ENCODE measurements at places on chromosomes 16 and 17.

DNA sequence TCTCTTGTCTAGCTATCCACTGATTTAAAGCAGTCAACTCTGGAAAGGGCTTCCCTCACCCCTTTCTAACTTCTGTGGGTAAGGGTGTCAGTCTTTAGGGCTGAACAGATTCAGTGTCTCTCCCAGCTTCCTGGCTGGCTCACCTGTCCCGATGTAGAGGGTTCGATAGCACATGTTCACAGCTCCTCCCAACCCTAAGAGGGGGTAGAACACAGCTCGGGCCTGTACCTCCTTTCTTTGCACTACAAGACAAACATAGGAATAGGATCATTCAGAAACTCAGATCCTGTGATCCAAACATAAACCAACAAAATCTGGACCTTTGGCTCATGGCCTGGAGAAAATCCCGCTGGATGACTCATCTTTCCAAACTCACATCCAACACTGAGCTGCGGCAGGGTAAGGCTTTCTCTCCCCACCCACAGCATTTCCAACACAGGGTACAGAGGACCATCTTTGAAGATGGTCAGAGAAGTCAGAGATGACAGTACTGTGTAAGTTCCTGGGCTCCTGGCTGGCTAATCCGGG lies 5.8 kb upstream of the DHRS13 start:
- no peak for DNase-seq

DNA sequence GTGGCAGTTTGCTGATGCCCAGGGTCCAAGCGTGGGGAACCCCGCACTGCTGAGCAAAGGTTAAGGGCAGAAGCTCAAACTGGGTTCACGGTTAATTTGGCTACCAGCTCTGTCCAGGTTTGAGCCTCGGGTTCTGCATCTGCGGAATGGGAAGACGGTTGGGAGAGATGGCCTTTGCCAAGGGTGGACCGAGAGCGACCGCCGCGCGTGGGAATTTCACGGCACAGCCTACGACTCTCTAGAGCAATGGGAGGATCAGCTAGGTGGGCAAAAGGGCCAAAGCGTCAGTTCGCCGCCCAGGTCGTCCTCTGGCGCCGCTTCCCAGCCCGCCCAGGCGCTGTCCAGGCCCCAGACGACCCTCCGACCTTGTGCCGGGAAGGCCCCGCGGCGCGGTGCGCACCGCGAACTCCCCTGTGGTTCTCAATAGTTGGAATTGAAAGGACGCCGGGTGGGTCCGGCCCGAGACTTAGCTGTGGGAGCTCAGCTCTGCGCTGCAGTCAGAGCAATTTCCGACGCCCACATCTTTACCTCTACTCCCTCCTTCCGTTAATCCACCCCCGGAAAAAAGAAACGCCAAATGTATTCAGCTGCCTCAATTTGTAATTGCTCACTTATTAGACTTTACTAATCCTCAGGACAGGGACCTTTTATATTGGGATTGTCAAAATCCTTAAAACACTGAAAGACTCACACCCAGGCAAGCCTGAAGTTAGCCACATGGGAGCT lies 2.5 kb upstream of the HS3ST3B1 start:
- DNase-seq = no peak

GRCh38 chr17:48550502-48551213 lies 5.7 kb upstream of the HOXB2 start:
- DNase-seq = no peak

DNA sequence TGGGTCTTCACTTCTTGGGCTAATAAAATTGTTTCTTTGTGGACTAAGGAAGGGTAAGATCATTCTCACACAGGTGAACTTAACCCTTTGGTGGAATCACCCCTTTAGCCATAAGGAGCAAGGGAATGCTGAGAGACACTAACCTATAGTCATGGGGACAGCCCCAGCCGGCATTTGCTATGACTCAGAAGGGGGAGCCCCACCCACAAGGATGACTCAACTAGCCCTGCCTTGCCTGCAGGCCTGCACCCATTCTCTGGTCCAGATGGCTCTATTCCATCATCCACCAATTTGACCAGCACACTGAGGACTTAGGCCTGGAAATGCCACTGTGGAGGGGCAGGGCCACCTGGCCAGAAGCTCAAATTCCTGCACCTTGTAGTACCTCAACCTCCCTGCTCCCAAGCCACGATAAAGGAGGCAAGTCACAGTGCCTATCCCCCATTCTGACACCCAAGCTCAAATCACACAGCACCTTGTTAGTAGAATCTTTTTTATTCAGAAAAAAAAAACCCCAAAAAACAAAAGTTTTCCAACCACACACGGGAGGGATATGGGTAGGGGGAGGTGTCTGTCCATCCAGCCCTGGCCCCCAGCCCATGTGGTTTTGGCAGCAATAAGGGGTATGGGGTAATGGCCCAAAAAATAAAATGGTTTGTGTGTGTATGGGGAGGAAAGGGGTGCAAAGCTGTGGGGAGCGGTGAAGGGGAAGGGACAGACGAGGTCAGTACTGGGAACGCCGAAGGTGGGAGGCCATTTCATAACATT lies 3.0 kb downstream of the PFN1 start:
- DNase-seq = peak; percentile 51

- DNase-seq = no peak
Observed at GRCh38 chr17:28081467-28081866, 39.0 kb downstream of the NLK start.

DNA sequence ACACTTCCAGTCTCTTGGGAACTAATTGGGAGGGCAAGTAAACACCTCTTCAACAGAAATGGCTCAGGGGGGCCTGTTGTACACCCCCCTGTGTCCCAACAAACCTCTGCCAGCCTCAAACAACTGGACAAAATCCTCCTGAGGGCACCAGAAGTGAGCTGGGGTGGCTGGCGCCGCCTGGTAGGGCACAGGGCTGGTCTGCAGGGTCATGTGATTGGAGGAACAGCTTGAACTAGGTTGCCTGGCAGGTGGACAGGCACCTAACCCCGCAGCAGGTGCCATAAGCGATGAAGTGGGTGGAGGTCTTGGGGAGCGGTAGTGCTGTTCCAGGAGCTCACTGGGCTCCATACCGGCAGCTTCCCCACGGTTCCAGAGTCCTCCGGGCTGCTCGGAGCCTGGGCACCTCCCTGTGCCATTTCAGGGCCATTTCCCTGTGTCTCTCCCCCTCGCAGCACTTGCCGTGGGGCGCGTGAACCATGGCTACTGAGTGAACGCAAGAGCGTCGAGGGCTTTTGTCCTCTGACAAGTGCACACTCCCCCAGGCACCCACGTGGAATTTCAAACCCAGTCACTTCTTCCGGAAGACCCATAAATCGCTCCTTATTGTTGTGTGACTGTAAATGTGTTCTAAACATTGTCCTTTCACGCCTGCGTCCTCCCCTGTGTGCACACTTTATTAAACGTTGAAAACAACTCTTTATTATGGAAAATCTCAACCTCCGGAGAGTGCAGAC lies 101.5 kb downstream of the SEC14L1 start:
- DNase-seq = peak; percentile 49

DNA sequence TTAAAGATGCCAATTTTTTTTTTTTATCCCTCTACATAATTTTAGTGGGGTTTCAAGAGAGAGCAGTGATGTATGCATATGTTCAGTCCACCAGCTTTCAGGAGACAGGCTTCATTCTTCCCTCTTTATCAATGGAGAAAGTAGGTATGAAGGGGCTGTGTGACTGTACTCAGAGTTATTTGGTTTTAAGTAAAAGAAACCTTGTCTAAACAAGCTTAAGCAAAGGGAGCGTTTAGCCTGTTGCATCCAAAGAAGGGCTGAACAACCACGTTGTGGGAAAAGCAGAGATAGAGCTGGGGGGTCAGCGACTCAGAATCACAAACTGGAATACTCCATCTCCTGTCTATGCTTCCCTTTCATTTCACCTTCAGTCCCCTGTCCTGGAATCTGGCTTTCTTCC lies 50.4 kb upstream of the HAS3 start:
- no peak for DNase-seq

GRCh38 chr16:57191056-57191571 lies 5.0 kb downstream of the RSPRY1 start:
- DNase-seq = no peak

GRCh38 chr17:2194889-2195335 lies 108.7 kb downstream of the SMG6 start:
- DNase-seq = no peak

GRCh38 chr16:19375561-19376158 lies 42.0 kb upstream of the TMC5 start:
- DNase-seq = peak; percentile 69

GRCh38 chr17:37516127-37516571 lies 26.5 kb downstream of the DUSP14 start:
- no peak for DNase-seq

Data from RPMI8226 (cell line).